ENCODE measurements at places on chromosomes 7 and 10. TPM values are rescaled to one million over a fixed set of nuclear protein-coding genes. Genes with fewer than 3 reads are reported as not detected.
A peak's percentile ranks its signal among the peaks of the same experiment; 100 is the strongest.

DNA sequence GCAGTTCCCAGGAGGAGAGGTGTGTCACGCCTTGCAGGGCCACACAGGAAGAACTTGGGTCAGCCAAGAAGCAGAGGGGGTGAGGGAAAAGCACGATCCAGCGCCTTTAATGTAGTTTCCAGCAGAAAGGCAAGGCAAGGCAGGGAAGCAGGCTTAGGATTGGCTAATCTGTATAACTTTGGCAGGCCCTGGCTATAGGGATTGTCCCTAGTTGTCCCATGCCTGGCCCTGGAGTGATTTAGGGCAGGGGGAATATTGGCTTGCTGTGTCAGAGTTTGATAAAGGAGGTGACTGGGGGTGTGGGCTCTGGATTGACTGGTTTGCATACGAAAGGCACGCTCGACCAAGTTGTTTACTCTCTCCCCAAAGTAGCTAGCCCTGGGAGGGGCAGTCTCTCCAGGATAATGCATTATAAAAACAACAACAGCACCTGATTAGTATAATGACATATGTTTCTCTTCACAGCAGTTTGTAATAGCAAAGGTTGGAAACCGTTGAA lies 44.5 kb downstream of the RBM28 start:
- DNase-seq: no peak

GRCh38 chr7:112192236-112193154 lies 13.7 kb downstream of the DOCK4 start:
- DNase-seq: no peak

GRCh38 chr7:112985377-112985987 lies 101.1 kb downstream of the GPR85 start:
- peak; percentile 84 for DNase-seq

GRCh38 chr10:67837541-67838314 lies at the start of gene DNAJC12:
TSS of gene DNAJC12 (minus strand) at chr10:67838188. CDS start at chr10:67838011, 177 bp downstream.
- peak; percentile 85 for DNase-seq

- DNase-seq: no peak
Measured at GRCh38 chr7:150471886-150472285, 21.5 kb downstream of the GIMAP8 start.

DNA sequence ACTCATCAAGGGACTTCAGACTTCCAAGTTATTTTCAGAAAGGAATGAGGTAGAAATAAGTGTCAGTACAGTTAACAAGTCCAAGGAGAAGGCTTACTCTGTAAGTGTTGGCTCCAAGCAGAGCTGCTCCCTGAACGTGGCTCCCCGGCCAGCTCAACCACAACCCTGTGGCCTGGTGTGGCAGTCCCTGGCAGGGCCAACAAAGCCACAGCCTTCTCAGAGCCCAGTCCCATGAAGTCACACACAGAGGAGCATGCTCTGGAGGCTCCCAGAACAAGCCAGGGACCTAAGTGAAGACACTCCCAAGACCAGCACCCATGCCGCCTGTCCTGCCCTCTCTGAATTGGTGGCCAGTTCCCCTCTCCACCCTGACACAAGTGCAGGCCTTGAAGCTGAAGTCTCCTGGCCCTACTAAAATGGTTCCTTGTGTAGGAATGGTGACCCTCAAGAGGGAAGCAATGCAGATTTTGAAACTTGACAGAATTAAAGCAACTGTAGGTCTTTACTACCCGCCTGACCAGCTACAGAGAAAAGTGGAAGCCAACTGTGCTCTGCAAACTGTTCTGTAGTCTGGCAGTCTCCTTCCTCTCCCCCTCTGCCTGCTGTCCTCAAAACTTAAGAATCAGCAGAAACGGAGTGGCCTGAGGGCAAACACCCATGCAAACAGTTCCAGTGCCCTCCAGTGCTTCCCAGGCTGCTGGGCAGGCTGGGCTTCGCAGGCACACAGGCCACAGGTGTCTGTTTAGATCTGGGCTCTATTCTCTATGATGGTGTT lies 51.1 kb downstream of the NOD1 start:
- peak; percentile 36 for DNase-seq

DNA sequence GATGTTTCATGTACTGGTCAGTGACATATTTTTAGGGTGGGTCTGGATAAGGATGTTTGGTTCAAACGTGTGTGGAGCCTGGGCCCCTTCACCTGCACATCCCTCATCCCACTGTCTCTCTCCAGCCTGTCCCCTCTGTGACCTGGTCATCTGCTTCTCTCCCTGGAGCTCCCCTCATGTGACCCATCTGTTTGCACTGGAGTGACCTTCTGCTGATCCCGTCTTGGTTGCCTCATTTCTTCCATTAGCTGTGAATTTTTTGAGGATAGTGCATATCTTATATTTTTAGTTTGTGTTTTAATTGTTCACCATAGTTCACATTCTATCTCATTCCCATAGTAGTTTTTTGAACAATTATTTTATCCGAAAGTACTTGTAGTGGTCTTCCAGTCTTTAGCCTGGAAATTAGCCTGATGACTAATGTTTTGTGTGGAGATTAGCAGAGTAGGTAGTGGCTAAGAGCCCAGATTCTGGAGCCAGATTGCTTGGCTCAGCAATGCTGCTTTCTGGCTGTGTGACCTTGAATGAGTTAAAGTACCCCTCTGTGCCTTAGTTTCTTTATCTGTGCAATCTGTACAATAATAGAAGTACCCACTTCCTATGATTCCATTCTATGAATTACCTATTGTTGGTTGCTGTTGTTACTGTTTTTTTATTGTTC lies 224.5 kb downstream of the LRMDA start:
- no peak for DNase-seq

GRCh38 chr7:155093596-155093995 lies 23.5 kb downstream of the HTR5A start:
- DNase-seq: no peak

DNA sequence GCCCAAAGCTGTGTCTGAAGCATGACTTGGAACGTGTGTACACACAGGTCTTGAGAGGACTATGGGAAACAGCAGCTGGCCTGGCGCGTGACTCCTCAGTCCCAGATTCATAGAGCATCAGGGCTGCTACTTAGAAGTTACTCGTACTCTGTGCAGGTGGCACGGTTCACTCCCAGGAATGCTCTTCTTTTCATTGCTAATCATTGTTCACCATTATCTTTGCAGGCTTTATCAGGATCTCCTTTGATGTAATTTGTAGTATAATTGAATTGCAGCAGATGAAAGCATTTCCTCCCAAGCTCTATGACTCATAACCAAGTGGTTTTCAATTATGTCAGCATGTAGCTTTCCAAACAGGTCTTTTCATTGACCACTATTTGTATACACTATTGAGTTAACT lies 938.9 kb downstream of the NRG3 start:
- DNase-seq: no peak

DNA sequence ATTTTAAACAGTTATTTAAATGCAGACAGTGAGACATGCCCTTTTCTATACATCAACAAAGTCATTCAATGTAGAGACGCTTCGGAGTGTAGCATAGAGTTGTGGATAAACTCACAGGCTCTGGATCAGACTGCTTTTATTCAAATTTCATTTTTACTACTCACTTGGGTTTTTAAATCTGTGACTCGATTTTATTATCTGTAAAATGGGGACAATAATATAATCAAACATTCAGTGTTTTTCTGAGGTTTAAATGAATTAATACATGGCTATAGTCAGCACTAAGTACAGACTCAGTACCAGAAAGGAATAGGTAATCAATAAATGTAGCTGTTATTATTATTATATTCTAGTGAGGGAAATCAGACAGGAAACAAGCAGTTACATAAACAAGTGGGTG lies 43.4 kb downstream of the THSD7A start:
- no peak for DNase-seq

GRCh38 chr10:109892931-109893330 lies 30.4 kb downstream of the XPNPEP1 start:
- no peak for DNase-seq

GRCh38 chr10:77732213-77733003 lies 94.8 kb upstream of the KCNMA1 start:
- no peak for DNase-seq

DNA sequence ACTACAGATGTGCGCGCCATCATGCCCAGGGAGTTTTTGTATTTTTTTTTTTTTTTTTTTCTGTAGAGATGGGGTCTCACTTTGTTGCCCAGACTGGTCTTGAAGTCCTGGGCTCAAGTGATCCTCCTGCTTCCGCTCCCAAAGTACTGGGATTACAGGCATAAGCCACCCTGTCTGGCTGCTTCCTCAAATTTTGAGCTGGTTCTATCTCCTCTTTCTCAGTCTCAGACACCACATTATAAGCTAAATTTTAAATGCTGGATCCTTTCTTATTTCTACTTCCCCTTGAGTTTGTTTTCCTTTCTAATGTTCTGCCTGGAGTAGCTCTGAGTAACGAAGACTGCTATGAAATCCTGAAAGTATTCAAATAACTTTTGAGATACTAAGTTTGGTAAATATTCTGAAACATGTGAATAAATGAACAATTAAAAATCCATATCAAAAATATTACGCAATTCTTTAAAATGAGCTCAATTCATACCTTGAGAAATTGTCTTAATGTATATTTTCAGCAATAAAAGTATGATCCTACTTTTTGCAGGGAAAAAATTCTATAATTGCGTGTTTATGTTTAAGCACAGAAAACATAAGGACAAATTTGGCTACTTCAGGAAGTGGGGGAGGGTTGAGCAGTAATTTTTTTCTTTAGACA lies 15.0 kb downstream of the TCAF1 start:
- DNase-seq: no peak

DNA sequence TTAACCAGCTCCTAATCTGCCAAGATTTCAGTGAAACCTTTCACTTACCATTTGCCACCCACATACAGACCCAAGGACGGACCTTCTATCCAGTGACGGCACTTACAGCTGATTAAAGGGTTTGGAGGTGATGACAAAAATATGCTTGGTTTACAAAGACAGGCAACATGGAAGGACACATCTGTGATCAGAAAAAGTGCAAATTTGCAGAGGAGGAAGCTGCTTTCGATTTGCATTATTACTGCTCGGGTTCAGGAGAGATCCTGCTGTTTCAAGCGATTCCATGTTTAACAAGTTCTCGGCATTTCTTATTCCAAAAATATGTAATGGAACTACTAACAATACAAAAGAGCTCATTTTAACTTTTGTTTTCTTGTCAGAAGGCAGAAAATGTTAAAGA lies 109.0 kb downstream of the JAZF1 start:
- DNase-seq: no peak

DNA sequence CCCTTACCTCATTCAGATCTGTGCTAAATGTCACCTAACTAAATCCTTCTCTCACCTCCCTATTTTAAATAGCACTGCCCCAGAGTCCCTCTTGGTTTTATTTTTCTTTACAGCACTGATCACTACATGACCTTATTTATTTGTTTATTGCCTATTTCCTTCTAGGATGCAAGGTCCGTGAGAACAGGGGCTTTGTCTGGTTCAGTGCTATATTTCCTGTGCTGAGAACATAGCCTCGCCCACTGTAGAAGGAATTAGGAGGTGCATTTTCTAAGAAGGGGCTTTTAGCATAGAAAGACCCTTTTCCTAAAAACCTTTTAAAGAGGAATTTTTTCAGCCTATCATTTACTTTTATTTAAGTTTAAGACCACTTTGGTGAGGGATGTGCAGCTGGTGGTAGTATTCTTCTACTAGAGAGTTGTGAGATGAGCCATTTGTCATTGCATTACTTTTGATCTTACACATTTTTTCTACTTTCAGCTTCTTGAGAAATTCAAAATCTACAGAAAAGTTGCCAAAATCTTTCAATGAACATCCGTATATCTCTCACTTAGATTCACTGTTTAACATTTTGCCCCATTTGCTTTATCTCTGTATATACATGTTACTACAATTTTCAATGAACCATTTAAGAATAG lies 13.5 kb upstream of the PCGF5 start:
- no peak for DNase-seq

- no peak for DNase-seq
Measured at GRCh38 chr10:19164461-19164860, 115.9 kb downstream of the MALRD1 start.

Gene CHST15
- total RNA-seq: 12.5 TPM

Gene TRIM56
- 22.4 TPM for total RNA-seq

Gene MYH16
- total RNA-seq: not detected

Gene PON1
- total RNA-seq: 0.24 TPM

Gene TFR2
- 2.4 TPM for total RNA-seq
